ENCODE measurements at places on chromosomes 13 and 19.

DNA sequence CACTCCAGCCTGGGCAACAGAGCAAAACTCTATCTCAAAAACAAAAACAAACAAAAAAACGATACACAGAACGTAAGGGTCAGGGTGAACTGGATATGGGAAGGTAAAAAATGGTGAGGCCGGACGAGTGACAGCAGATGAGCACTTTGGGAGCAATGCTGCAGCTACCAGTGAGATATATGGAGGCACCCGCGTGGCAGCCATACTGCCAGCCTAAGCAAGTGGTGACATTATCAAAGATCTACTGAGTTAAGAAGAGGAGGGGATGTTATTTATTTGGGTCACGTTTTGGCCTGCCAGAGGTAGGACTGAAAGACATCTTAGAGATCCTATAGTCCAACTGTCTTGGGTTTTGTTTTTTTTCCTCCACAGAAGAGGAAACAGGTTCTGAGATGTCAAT lies 14.2 kb downstream of the TIMM13 start:
- no peak for DNase-seq

- no peak for DNase-seq
These were observed 7.8 kb downstream of the DIAPH3 start for GRCh38 chr13:60155978-60156377.

DNA sequence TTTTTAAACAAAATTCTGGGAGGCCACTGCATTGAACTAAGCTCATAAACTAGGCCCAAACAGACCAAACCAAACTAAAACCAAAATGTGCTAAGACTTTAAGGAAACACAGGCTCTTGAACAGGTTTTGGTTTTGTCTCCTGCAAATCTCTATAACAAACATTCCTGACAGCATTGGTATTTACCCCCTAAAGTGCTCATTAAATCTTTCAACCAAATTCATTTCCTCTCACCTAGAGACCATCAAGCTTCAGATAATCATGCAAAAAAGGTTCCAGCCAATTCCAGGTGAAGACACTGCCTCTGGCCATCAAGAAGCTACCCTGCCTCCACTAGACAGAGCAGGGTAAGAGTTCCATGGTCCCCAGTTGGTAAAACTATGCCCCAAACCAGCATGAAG lies 951.2 kb upstream of the MIR17HG start:
- DNase-seq: no peak

- DNase-seq: no peak
These were observed 10.8 kb downstream of the STAP2 start for GRCh38 chr19:4327877-4328242.

- no peak for DNase-seq
These were observed 7.0 kb downstream of the PDX1 start for GRCh38 chr13:27926644-27927434.

DNA sequence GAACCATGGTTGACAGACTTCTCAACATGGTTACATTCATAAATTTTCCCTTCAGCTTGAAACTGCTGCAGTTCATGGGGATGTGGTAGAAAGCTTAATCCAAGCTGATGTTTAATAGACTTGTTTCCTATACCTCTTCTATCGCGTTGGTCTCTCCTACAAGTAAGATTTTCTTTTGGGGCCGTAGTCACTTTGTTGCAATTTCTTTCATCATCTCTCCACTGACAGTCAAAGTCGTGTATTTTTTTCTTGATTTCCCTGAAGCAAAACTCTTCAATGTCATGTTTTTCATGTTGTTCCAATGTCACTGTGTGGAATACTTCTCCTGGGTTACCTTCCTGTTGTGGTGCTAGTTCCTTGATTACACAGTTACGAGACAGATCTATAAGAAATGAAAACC lies 6.3 kb upstream of the ZNF160 start:
- DNase-seq: no peak

GRCh38 chr13:34883396-34883795 lies 58.7 kb upstream of the NBEA start:
- DNase-seq: no peak

DNA sequence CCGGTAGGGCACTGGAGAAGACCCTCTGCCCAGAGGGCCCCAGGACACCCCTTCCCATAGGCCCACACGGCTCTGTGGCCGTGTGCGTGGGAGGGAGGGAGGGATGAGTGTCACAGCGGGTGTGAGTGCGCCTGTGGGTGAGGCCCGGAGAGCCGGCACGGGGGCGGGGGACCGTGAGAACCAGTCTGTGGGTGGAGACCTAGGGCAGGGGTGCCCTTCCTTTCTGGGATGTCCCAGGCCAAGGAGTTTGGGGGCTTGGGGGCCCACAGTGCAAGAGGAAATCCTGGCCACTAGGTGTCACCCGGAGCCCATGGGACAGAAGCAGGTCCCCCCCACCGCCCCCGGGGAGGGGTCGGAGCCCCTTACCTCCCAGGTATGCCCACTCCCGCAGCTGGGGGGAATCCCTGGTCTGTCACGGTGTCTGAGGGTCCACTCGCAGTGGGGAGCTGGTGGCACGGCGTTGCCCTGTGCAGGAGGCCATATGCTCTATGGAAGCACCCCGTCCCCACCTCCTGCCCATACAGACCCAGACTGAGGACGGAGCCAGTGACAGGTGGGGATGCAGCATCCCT lies 16.0 kb upstream of the SLC7A10 start:
- peak; percentile 35 for DNase-seq

- DNase-seq: no peak
These were observed 12.5 kb downstream of the TM6SF2 start for GRCh38 chr19:19260417-19261214.

DNA sequence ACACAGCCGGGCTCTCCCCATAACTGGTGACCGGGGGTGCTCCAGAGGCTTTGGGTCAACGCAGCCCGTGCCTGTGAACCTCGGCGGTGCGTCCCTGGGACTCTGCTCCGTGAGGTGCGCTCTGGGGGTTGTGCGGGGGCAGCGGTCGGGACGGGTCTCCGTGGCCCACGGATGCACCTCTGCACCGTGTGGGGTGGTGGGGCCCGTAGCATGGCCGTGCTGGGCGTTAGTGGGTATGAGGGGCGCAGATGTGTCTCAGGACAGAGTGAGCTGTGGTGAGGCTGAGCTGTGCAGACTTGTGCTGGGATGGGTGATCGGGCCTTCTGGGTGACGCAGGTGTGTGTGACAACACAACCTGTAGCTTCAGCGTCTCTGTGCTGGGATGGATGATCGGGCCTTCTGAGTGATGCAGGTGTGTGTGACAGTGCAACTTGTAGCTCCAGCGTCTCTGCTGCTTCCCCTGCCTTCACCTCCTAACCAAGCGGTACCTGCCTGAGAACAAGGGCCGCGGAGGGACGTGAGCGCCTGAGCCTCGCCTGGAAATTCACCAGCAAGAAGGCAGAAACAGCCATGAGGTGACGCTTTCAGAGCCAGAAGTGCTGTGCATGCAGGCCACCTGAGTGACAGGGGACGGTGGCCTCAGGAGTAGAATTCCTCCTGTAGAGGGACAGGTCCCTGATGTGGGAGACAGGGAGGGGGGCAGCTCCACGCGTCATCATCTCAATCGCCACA lies 599 bp downstream of the ZNF331 start:
- DNase-seq: no peak

- DNase-seq: no peak
These were observed 1574.4 kb upstream of the PRR20A start for GRCh38 chr13:55566334-55566733.

- no peak for DNase-seq
These were observed 29.4 kb downstream of the SMIM24 start for GRCh38 chr19:3450796-3451411.

- DNase-seq: no peak
These were observed 150.9 kb downstream of the PDS5B start for GRCh38 chr13:32737111-32737571.

DNA sequence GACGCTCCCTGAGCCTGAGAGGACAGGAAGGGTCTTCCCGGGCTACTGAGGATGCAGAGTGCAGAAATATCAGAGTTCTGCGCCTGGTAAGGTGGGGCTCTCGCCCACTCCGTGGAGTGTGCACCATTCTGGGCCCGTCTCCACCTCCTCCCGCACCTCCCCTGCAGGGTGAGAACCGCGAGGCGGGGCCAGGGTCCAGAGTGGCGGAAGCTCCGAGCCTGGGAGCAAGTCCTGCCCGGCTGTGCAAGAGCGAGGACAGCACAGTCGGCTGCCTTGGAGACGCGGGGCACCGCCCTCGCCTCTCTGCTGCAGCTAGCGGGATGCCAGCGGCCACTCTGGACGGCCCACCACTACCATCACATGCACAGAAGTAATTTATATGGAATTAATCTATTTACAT lies 2304.4 kb downstream of the PCDH9 start:
- no peak for DNase-seq

GRCh38 chr19:15639596-15639995 lies 1.1 kb upstream of the CYP4F3 start:
- no peak for DNase-seq

DNA sequence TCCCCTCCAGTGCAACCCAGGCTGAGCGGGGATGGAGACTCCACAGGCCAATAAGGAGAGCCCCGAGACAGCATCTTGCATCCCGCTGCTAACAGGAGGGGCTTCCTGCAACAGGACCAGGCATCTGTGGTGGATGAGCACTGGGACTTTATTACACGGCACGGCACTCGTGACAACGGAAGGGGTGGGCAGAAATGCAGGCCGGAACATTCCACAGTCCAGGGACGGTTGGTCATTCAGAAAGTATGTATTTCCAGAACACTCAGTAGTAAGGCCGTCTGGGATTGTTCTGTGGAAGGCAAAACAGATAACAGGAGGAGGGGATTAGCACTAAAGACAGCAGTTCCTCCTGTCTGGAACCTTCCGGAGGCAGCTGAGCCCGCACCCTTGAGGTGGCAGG lies 3.3 kb upstream of the TM6SF2 start:
- no peak for DNase-seq

- DNase-seq: no peak
These were observed 20.0 kb downstream of the YIPF2 start for GRCh38 chr19:10908380-10908960.

- no peak for DNase-seq
These were observed 67.9 kb upstream of the ZNF724 start for GRCh38 chr19:23318143-23318542.

- DNase-seq: no peak
These were observed 1555.4 kb upstream of the MIR17HG start for GRCh38 chr13:89791971-89792630.

DNA sequence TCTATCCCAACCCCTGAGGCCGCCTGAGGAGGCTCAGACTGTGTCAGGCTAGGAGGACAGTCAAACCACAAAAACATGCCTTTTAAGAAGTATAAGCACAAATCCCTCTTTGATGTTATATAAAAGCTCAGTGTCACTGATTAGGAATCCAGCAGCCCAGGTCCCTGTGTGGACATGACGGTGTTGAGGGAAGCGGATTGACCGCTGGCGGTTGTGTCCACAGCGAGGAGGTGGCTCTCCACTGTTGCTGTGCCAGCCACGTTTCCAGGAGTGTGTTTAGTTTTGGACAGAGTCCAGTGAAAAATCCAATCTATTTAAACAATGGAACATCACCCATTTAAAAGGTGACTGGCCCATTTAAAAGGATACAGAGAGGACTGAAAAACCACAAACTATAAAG lies 7.5 kb upstream of the GJA3 start:
- DNase-seq: no peak

DNA sequence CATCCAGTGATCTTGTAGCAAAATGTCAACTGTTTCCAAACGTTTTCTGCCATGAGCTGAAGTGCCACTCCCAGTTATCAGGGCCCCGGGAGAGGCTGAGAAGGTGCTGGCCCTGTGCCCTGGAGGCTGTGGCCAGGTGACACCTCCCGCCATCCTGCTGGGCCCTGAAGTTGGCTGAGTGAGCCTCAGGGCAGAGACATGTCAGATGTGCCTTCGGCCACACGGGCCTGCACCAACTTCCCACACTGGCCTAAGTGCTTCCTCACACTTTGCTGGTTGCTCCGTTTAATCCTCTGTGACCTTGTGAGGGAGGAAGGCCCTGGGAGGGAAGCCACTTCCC lies 4.8 kb downstream of the ADPRHL1 start:
- DNase-seq: no peak

DNA sequence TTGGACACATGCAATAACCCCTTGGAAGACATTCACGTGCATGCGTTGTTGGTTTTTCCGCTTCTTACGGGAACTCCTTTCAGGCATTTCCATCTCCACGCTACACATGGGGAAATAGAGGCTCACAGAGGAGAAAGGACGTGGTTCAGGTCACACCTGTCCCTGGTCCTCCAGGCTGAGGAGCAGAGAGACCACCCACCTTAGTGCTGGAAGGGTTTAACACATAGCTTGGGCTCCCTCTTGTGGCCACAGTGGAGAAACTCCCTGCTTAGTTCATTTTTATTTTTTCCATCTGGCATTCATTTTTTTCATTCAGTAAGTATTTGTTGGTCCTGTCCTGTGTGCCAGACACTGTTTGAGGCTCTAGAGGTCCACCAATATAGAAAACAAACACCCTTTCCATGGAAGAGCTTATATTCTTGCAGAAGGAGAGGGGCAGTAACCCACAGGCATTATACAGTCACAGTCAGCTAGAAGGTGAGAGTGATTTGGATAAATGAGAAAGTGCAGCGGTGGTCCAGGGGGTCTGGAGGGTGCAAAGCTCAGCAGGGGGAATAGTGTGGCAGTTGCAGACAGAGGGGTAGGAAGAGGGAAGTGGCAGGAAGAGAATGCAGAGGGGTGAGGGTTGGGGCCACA lies 24.2 kb upstream of the TTYH1 start:
- DNase-seq: peak; percentile 64

DNA sequence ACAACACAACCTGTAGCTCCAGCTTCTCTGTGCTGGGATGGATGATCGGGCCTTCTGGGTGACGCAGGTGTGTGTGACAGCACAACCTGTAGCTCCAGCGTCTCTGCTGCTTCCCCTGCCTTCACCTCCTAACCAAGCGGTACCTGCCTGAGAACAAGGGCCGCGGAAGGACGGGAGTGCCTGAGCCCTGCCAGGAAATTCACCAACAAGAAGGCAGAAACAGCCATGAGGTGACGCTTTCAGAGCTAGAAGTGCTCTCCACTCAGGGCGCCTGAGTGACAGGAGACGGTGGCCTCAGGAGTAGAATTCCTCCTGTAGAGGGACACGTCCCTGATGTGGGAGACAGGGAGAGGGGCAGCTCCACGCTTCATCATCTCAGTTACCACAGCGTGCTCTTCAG lies 17.4 kb downstream of the ZNF331 start:
- no peak for DNase-seq

- DNase-seq: no peak
These were observed 37.4 kb downstream of the ZNF787 start for GRCh38 chr19:56083668-56084067.

- no peak for DNase-seq
These were observed 21.7 kb upstream of the RXFP2 start for GRCh38 chr13:31717583-31717982.

- DNase-seq: no peak
These were observed 1.8 kb downstream of the LIN37 start for GRCh38 chr19:35750167-35750566.

- no peak for DNase-seq
These were observed 9.0 kb downstream of the RELB start for GRCh38 chr19:45010306-45010705.

Measured in activated T-cell treated with anti-CD3 and anti-CD28 coated beads, Interleukin-2, amount 50 U/mL, for 1 hour (primary cell).